Occipital lobe (tissue), 3 donors: ENCODE measurements at places on chromosomes 13 and 19.

DNA sequence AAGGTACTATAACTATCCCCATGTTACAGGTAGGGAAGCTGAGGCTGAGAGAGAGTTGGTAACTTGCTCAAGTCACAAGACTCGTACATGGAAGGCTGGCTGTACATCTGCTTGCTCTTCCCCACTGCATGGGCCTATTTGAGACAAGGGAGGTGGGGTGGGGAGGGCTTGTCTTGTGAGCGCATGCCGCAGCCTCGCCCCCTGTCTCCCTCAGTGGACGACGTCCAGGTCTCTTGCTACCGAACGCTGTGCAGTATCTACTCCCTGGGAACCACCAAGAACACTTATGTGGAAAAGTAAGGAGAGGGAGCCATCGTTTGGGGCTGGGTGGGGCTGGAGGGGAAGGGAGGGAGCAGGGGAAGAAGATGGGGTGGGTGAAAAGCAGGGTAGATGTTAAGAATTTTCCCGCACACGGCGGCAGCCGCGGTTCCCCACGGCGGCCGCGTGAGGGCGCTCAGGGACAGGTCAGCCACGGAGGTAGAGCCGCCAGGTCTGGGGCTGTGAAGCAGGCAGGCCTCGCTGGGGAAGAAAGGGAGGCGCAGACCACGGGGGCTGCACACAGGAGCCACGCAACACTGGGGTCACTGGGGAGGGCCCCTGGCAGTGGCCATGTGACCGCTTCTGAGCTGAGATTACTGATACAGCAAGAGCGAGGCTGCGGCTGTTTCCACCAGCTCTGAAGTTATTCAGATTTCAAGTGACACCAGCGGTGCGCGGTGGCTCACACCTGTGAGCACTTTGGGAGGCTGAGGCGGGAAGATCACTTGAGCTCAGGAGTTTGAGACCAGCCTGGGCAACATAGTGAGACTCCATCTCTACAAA lies 81.5 kb downstream of the RYR1 start:
- peak; percentile 34 for DNase-seq

GRCh38 chr13:113763961-113764792 lies 5.2 kb downstream of the TMEM255B start:
- DNase-seq, result no peak

DNA sequence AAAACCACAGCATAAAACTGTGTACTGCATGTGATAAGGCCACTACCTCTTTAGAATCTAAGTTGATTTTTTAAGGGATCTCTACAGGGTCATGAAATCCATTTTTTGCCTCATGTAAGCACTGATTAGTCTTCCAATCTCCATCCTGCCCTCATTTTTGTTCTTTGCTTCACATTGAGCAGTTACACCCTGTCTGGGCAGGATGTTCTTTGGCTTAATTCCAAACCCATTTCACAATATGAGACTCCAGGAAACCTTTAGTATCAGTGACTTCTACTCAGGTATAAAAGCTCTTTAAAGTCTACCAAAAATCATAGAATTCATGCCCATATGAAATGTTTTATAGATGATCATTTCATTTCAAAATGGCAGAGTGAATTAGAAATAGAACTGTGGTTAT lies 592.6 kb downstream of the TBC1D4 start:
- no peak for DNase-seq

- no peak for DNase-seq
These were observed 33.3 kb upstream of the OLFM2 start for GRCh38 chr19:9969688-9969975.
